ENCODE measurements at places on chromosomes 5 and 9.

- no peak for DNase-seq
Measured at GRCh38 chr5:169943026-169943425, 37.3 kb downstream of the INSYN2B start.

GRCh38 chr5:93302711-93303110 is 278.3 kb downstream of the NR2F1-AS1 start:
- DNase-seq, result no peak

DNA sequence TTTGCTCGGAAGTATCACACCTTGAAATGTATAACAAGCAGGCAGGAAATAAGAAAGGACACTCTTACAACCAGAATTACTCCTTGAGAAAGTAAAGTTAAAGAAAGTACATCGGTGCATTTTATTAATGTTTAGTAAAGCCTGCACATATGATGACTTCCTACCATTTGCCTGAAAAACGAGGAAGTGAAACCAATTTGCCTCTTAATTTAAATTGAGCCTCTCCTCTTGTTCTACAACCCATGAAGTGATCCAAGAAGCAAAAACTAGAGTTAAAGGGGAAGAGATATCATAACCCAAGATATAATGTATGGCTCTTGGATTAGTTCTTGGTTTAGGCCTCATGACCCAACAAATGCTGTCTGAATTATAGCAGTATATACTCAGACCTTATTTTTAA is 95.6 kb downstream of the GNAQ start:
- no peak for DNase-seq

DNA sequence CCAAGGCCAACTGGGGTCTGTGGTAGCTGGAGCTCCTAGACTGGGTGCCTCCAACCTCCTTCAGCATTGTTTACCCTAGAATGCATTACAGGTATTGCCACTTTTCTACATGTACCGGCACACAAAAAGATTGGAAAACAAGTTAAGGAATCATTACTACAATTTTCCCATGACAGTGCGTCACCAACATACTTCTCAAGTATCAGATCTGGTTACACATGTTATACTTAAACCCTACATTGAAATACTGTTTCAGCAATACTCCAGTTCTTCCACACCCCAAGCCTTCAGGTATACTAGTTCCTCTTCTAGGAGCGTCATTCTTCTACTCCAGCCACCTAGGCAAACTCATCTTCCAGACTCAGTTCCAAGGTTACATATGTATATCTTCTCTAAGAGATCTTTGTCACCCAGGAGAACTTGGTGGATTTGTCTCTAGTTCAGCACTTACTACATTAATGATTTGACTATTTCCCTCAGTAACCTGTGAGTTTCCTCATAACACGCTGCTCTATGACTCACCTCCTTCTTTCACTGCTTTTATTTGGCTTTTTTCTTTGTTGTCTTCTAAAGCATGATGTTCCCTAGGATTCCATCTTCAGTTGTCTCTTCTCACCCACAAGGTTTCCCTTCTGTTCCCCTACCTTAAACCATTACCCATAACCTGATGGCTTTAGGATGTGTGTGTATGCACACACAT is 217.0 kb downstream of the AP3B1 start:
- no peak for DNase-seq

DNA sequence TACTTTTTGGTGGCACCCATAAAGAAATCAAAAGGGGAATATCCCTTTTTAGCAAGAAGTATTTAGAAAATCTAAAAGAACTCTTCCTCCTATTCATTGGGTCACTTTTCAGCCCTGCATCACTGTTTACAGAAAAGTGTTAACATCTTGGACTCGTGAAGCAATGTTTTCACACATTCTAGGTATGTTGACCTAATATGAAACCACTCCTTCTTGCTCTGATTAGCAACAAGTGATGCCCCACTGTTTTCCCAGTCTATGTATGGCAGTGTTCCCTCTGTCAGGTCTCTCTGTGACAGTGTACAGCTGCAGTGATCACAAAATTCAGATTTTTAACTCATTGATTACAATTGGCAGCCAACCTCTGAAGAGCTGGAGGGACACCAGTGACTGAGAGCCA is 148.2 kb upstream of the SLC12A2 start:
- no peak for DNase-seq

GRCh38 chr9:132129535-132129934 is 32.3 kb upstream of the NTNG2 start:
- no peak for DNase-seq

Measured in activated CD4-positive, alpha-beta T cell treated with anti-CD3 and anti-CD28 coated beads, Interleukin-2, Interleukin-4, amounts not matched to agents 100 ng/mL and 50 ng/mL, durations not matched to agents 16 hours and 8 hours (primary cell).